Stimulated activated CD4-positive, alpha-beta T cell treated with anti-CD3 and anti-CD28 coated beads, Interleukin-4, amount 100 ng/mL, for 4 hours (primary cell): ENCODE measurements at places on chromosomes 3 and 15.
A peak's percentile ranks its signal among the peaks of the same experiment; 100 is the strongest.

DNA sequence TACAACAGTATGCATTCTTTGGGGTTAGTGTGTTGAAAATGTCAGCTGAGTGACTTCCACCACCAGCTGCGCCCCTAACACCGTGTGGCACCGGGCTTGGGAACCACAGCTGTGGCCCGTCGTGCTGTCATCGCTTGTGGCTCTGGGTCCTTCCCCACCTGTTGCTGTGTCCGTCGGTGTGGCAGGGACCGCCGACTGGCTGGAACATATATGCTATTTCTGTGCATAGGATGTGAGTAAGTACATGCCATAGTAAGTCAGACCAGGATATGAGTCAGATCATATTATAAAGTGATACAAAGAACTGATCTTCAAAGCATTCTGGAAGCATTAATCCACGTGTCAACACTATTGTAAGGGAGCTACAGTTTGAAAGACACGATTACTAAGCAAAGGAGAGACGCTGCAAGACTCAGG lies 31.9 kb downstream of the EHD4 start:
- DNase-seq = peak; percentile 39

DNA sequence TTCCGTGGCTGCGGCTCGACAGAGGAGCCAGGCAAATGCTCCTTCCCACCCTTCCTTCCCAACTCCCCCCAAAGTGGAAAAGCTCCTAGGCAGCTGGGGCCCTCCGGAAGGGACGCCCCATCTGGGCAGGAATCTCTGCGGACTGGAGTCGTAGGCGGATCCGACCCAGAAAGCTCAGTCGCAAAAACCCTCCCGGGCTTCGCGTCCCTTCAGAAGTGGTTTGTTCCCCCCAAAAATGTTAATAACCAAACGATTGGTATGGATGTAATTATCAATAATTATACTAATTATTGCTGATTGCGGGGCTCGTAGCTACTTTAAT lies 3.8 kb downstream of the RNU6-1 start:
- DNase-seq = no peak

- DNase-seq = no peak
Observed at GRCh38 chr3:42005401-42005800, 43.5 kb upstream of the ULK4 start.

- DNase-seq = no peak
Observed at GRCh38 chr3:141083226-141083625, 32.1 kb downstream of the SPSB4 start.

DNA sequence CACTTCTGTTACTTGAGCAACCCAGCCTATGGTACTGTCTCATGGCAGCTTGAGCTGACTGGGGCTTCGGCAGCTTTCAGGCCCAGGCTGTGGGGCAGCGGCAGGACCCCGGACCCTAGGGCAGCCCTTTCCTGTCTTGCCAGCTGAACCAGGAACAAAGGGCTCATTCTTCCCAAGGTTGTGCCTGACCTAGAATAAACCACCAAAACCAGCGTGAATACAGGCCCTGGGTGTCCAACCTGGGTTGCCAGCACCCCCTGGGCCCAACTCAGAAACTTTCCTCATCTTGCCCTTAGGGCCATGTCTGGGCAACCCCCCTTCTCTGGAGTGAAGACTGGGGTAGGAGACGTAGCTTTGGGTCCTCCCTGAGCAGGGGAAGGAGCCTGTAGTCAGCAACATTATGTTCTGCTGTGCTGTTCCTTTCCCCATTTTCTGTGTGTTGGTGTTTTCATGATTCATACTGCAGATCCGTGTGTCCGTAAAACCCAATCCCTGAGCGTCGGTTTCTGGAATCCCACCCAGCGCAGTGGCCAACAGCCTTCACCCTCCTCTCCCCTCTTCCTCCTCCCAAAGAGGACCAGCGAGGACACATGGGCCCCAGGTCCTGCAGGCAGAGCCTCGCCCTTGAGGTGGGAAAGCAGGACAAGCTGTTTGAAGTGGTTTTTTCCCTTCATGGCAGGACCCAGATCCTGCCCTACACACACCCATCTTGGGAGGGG lies 33.5 kb downstream of the TKT start:
- no peak for DNase-seq

- no peak for DNase-seq
Observed at GRCh38 chr3:43773273-43774094, 82.7 kb downstream of the ABHD5 start.

DNA sequence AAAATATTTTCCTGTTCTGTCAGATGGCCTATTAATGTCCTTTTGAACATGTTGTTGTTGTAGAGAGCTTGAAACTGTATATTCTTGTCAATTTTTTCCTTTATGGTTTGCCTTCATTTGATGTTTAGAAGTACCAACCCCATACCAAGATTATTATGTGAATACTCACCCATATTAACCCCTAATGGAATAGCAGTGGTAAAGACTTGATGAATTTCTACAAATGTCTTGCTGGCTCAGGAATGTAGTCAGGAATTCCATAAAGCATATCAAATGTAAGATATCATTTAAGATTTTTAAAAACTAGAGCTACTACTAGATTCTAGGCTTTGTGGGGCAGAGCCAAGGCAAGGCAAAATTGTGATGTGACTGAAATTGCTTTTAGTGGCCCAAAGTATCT lies 30.0 kb downstream of the MYO5A start:
- no peak for DNase-seq

DNA sequence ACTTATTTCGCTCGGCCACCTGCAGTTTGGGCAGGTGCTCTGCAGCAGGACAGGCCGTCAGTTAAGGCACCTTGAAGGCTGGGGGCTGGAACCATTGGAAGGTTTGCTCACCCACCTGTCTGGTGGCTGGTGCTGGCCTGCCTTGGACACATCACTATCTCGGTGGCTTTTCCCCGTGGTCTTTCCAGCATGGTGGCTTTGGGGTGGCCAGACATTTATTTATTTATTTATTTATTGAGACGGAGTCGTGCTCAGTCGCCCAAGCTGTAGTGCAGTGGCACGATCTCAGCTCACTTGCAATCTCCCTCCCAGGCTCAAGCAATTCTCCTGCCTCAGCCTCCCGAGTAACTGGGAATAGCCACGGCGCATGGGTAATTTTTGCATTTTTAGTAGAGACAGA lies 11.7 kb downstream of the ISG20 start:
- no peak for DNase-seq

GRCh38 chr3:148146947-148147826 lies 550.5 kb upstream of the AGTR1 start:
- no peak for DNase-seq

DNA sequence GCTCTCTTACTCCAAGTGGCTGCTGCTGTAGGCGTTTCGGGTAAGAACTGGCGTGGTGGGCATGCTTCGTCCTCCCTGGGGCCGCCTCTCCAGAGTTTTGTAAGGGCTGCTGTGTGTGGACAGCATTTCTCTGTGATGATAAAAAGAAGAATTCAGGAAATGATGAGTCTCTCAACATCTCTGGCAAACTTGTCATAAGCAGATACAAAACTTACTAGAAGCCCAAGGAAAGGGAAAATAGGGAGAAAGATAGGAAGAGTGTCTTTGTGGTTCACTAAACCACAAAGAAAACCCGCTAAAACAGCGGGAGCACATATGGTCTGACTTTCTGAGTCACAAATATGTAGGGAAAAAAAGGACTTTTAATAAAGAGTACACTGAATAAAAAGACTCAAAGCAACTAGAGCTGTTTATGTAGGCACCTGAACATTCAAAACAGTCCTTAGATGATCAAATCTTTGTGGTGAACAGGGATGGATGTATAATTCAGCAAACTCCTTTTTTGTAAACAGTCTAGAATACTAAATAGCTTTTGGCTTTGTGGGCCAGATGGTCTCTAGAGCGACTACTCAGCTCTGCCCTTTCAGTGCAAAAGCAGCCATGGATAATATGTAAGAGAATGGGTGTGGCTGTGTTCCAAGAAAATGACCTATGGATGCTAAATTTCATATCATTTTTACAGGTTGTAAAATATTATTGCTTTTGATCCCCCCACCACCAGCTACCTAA lies 60.4 kb upstream of the LMOD3 start:
- no peak for DNase-seq

DNA sequence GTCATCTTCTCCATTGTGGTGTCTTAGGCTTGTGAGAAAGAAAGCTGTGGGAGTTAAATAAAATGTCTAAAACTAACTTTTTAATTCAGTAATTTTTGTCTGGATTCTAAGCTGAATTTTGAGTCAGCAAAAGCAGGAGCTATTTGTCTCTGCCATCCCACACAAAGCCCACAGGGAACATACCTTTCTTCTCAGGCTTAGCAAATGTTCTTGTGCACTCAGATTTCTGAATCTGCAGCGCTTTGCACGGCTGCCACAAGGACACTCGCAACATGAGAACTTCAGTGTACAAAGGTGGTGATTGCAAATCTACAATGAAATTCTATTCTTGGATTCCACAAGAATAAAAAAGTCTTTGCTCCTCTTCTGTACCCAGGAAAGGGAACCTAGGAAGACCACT lies 88.2 kb upstream of the RNF7 start:
- no peak for DNase-seq

DNA sequence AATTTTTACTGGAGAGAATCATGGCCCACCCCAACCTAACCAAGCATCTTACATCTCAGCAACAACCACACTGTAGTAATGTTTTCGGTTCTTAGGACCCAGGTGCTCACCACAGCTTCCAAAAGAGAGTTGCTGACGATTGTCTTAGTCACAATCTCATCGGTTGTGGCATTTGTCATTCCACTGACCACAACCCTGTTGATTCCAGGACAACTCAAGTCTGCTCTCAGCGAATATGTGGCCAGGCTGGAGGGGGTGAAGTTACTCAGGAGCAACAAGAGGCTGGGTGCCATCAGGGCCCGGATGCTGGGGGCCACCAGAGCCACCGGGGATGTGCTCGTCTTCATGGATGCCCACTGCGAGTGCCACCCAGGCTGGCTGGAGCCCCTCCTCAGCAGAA lies 25.9 kb downstream of the GALNT15 start:
- no peak for DNase-seq

GRCh38 chr3:10510086-10510742 lies 4.8 kb upstream of the ATP2B2 start:
- DNase-seq = no peak

GRCh38 chr3:181687190-181687589 lies 24.5 kb upstream of the SOX2 start:
- DNase-seq = no peak

DNA sequence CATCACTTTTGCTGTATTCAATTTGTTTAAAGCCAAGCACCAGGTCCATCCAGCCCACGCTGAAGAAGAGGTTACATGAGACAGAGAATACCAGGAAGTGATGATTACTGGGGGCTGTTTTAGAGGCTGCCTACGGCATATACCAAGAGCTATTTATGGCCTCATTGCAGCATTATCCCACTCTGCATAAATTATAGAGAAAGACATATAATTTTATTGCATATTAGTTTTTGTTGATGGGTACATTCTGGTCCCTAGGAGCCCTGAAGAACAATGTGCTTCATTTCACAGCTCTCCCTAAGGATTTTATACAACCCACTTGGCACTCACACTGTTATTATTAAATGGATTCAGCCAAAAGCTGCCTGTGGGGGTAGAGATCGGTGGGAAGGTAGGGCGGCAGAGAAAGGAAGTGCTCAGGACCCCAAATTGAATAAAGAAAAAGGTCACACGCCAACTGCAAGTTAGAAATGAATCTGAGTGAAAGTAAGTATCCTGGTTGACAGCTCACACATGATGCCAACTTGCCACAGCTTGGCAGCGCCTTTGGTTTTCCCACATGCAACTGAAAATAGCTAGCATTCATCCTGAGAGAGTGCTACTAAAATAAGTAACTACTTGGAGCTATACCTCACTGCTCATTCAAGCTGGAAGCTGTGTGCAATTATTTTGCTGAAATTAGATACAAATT lies 73.7 kb downstream of the CCNL1 start:
- no peak for DNase-seq

DNA sequence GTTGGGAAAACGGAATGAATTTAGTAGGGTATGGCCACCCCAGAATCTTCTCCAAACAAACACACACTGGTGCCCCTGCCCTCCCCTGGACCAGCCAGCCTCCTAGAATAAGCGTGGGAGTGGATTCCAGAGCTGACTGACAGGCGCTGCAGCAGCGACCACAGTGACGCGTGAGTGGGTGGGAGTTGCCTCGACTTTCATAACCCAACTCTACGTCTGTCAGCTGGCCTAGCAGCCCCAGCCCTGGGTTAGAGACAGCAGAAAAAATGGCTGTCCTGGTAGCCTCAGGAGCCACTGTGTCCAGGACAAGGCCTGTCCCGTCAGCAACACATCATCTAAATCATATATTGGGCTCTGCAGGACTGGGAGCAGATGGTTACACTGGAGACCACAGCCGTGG lies 10.0 kb downstream of the PLA2G4B start:
- DNase-seq = no peak

DNA sequence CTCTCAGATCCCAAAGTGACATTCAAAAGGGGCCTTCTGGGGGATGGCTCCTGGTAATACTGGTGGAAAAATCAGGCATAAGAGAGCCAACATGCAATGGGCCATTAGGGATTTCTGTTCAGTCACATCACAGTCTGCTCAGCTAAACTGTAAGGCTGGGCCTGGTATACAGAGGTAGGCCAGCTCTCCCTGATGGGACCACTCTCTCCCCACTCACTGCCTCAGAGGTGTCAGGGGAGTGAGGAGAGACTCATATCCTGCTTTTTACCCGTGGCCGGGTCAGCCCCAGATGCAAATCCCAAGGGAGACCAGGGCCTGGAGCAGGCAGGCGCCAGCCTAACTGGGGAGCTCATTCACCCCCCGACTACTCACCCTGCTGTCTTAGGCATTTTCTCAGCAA lies 48.1 kb upstream of the TPM1 start:
- no peak for DNase-seq

GRCh38 chr15:70152070-70152480 lies 54.4 kb upstream of the TLE3 start:
- DNase-seq = no peak

GRCh38 chr15:95286352-95286880 lies 1044.1 kb upstream of the NR2F2 start:
- DNase-seq = no peak

- DNase-seq = no peak
Observed at GRCh38 chr3:30539206-30539605, 67.2 kb upstream of the TGFBR2 start.

DNA sequence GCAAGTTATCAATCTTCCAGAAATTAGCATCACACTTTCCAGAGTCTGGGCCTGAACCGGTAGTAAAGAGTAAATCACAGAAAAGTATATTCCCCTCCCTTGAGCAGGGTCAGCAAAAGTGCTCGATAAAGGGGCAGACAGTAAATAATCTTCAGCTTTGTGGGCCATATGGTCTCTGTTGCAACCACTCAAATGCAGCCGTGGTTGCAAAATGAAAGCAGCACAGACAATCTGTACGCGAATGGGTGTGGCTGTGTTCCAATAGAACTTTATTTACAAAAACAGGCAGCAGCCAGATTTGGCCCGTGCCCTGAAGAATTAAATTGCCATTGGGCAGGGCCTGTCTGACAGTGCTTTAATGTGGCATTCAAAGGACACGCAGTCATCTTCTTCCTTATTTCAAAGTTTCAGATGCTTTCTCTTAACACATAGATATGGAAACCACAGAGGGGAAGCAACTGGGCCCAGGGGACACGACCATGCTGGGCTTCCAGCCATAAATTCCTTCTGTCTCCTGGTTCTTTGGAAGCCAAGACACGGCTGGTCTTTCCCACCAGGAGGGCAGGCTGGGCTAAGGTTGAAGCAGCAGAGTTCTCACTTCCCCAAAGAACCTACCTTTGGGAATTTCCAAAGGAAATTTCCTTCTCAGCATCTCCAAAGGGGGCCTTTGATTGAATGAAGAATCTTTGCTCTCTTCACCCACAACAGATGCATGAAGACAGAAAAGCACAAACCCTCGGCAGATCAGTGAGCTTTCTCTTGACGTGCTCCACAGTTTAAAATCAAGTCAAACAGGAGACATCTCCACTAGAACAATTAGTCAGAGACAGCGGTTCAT lies 489.8 kb upstream of the PROK2 start:
- DNase-seq = no peak

- DNase-seq = no peak
Observed at GRCh38 chr3:60743631-60744164, 507.6 kb downstream of the FHIT start.

GRCh38 chr3:106097817-106098435 lies 229.1 kb upstream of the CBLB start:
- no peak for DNase-seq
